NCI-H748 treated with DMSO at 0.1 percent for 48 hours (cell line): ENCODE measurements at places on chromosomes 11 and 22.
A peak's percentile ranks its signal among the peaks of the same experiment; 100 is the strongest.

DNA sequence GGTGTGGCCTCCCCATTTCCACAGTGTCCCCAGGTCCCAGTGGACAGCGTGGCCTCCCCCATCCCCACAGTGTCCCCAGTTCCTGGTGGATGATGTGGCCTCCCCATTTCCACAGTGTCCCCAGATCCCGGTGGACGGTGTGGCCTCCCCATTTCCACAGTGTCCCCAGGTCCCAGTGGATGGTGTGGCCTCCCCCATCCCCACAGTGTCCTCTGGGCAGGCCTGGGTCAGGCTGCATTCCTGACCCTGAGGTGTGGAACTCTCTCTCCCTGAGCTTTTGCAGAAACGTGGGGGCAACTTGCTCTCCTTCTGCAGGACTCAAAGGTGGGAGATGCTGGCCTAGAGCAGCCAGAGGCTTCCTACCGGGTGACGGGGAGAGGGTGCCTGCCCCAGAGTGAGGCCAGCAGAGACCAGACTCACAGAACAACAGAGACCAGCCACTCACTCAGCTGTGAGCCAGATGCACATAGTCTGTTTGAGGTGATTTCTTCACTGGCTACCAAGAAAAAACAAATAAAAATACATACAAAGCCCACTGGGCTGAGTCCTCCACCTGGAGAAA is 85.8 kb upstream of the FGF3 start:
- DNase-seq = no peak

DNA sequence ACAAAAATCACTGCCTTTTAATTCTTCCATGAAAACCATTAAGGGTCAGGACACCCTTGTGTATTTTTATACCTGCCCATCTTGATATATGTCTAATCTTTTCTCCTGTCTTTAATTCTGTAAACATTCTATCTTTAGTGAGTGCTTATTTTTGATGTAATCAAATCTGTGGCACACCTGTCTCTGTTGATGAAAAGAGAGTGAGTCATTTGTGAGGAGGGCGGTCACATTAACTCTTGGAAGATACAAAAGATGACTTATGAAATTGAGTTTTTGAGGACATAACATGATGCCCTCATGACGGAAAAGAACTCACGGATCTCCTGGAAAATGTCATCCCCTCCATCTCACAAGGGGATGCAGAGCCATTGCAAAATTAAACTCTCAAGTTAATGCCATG is 206.5 kb upstream of the PGR start:
- peak; percentile 49 for DNase-seq

- no peak for DNase-seq
Observed at GRCh38 chr11:89184021-89184420, 6.3 kb downstream of the TYR start.

DNA sequence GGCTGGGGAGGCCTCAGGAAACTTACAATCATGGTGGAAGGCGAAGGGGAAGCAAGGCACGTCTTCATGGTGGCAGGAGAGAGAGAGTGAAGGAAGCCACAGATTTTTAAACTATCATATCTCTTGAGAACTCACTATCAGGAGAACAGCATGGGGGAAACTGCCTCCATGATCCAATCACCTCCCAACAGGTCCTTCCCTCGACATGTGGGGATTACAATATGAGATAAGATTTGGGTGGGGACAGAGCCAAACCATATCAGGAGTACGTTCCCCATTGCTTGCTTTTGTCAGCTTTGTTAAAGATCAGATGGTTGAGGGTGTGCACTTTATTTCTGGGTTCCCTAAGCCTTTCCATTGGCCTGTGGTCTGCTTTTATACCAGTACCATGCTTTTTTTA is 53.7 kb upstream of the E2F8 start:
- DNase-seq = no peak
